ENCODE measurements at places on chromosomes 1 and 21.
A peak's percentile ranks its signal among the peaks of the same experiment; 100 is the strongest.

DNA sequence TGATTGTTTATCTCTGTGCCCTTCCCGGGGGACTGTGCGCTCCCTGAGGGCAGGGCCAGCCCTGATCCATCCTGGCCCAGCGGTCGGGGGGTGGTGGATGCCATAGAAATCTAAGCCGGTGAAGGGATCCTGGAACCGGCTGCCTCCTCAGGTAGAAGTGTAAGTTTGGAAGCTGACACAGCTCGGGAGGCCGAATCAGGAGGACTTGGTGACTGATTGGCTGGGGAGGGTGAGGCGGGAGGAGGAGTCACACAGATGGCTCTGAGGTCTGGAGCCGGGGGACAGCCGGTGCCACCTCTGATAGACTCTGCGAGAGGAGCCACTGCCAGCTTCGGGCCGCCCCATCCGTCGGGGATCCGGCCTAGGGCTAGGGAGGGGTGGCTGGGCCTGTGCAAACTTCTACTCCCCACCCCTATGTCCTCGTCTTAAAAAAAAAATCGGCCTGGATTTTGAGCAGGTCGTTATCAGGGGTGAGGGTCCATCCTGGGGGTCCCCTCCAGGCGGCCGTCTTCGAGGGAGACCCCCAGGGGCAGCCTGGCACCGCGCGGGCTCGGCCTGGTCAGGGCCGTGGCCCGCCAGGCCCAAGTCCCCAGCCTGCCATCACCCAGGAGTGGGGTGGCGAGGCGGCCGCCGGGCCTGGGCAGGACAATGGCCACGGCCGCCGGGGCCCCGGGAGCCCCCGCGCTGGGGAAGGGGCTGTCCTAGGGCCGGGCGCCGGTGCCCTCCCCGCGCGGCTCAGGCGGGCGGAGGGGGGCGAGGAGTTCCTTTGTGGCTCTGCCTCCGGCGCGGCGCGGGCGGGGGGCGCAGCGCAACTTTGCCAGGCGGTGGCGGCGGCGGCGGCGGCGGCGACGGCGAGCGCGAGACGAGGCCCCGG lies 708 bp upstream of the ZNF362 start:
- peak; percentile 55 for DNase-seq

- DNase-seq, result no peak
Measured at GRCh38 chr1:220077887-220078286, 11.7 kb downstream of the BPNT1 start.

DNA sequence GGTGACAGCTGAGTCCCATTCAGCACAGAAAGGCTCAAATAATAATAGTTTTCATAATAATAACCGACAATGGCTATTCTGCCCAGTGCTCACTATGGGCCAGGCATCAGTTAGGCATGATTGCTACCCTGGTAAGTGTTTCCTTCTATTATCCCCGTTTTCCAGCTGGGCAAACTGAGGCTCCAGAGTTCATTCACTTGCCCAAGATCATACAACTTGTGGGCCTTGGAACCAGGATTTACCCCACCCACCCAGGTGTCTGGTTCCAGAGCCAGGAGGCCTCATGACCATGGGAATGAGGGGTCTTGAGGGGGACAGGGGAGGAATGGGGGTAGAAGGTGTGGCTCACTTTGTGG lies 518 bp downstream of the PLOD1 start:
- DNase-seq, result no peak

- DNase-seq, result peak; percentile 1
Measured at GRCh38 chr1:21255284-21255942, 34.9 kb downstream of the ECE1 start.

- DNase-seq, result no peak
Measured at GRCh38 chr1:207868251-207868773, 42.6 kb downstream of the CD34 start.

- no peak for DNase-seq
Measured at GRCh38 chr1:93827633-93828366, 51.2 kb downstream of the DNTTIP2 start.

DNA sequence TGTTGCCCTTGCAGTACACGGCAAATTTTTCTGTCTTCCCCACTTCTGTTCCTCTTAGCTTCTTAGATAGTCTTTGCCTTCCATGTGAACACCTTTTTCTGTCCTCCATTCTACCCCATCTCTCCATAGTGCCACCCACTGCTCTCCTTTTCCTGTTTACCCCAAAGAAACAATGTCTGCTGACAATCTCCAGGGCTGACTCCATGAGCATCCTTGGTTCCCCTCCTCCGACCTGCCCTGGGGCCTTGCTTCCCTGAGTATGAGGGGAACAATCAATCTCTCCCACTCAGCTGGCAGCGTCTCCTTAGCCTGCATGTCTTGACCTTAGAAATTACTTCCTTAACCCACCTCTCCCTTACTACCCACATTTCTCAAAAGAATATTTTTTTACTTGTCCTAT lies 12.3 kb upstream of the MYBPHL start:
- DNase-seq, result no peak

DNA sequence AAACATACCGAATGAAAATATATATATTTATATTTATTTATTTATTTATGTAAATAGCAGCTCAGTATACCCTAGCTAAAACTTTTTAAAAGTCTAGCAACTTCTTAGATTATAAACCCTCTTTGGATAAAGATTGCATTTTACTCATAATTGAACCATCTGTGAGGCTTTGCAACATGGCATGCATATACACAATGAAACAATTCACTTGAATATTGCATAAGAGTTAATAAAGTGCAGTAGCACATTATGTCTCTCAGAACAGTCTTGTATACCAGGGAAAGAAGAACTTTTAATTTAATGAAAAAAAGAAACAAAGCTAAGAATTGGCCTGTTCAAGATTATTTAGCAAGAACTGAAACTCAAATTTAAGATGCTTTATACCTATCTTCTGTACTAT lies 1363.9 kb upstream of the ADGRL2 start:
- DNase-seq, result no peak

- DNase-seq, result no peak
Measured at GRCh38 chr21:25664491-25664931, 25.5 kb downstream of the JAM2 start.

GRCh38 chr1:119188926-119189325 lies 48.5 kb upstream of the WARS2 start:
- no peak for DNase-seq

DNA sequence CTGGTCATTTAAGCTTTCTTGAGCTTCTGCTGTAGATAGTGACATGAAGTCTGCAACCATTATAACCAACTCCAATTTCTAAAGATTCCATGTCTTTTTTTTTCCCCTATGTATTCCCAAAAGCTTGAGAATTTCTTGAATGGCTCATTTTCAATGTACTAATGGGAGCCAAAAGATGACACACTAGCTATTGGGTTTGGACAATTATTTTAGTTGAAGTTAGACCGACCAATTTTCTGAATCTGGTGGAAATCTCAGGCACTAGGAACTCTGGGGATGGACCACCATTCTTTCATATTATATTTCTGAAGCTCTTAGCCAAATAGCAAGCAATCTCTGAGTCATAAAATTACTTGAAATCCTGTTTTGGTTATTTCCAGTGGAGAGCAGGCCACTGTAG lies 617.4 kb upstream of the ADAMTS5 start:
- no peak for DNase-seq

DNA sequence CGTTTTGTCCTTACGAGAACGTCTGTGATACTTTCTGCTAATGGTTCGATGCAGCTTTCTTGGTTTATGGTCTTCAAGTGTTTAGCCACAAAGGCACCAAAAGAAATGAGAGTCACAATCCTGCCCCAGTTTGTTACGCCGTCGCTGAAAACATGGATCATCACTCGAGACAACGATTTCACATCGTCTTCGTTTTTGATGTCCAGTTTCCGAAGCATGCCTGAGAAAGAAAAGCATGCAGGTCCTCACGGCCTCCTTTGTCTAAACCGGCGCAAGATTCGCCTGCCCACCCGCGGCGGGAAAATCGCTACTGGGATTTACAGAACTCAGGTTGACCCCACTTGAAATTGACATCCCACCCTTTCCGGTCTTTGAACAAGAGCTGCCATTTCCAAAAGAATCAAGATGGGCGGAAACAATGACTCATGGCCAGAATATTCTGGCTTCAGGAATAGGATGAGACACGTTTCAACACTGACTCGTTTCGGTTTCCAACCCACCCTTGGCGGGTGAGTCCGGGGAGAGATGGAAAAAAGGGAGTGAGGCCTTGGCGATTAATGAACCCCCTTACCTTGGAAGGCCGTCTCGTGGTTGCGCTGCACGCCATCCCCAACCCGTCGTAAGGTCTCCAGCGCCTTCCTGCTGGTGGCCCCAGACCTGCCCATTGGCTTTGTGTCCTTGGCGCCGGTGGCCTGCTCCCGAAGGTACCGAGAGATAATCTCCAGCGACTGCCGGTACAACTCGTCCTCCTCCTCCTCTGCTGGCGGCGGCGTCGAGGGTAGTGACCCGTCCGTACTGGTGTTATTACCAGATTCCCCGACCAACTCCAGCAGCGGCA lies 919 bp downstream of the MCL1 start:
- no peak for DNase-seq

GRCh38 chr1:235411489-235412486 lies 44.6 kb downstream of the TBCE start:
- no peak for DNase-seq
